AG08395 (cell line): ENCODE measurements at places on chromosomes 5 and 9.
A peak's percentile ranks its signal among the peaks of the same experiment; 100 is the strongest.

GRCh38 chr9:92947268-92948037 is at the start of gene FGD3:
Gene FGD3, plus strand, starts transcription at chr9:92947523. Its CDS starts 28,734 bp downstream, at chr9:92976257.
- DNase-seq = peak; percentile 51

DNA sequence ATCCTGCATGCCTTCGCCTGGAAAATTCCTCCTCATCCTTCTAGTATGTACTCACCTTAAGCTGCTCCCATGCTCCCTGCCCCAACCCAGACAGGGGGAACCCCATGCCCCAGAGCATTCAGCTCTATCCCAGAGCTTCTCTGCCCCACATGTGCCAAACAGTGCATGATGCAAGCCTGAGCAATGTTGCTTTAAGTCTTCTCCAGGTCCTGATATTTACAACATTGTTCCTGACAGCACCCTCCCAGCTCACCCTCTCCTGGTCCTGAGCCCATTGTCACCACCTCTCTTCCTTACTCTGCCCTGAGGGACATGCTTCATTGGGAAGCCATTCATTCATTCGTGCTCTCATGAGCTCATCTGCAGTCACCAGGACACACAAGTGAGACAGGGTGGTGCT is 23.4 kb upstream of the BARX1 start:
- no peak for DNase-seq

DNA sequence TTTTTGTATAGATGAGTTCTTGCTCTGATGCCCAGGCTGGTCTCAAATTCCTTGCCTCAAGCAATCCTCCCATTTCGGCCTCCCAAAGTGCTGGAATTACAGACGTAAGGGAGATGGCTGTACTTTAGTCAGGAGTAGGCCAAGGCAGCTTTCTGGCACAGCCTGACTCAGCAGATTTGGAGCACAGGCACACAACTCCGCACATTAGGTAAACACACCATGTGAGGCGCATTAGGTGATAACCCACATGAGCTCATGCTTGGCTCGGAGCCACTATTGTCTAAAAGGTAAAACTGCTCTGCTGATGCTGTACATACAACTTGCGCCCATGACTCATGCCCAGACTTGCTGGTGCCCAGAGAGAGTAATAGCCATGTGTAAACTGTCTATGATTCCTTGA is 1157.9 kb downstream of the TAF11L14 start:
- DNase-seq = no peak

GRCh38 chr5:145803112-145804004 is 31.8 kb downstream of the PRELID2 start:
- DNase-seq = no peak

- no peak for DNase-seq
Observed at GRCh38 chr5:53501054-53501453, 20.6 kb downstream of the FST start.

- no peak for DNase-seq
Observed at GRCh38 chr5:66277981-66278380, 133.9 kb downstream of the SREK1 start.

GRCh38 chr5:92969781-92970237 is 611.2 kb downstream of the NR2F1-AS1 start:
- no peak for DNase-seq

DNA sequence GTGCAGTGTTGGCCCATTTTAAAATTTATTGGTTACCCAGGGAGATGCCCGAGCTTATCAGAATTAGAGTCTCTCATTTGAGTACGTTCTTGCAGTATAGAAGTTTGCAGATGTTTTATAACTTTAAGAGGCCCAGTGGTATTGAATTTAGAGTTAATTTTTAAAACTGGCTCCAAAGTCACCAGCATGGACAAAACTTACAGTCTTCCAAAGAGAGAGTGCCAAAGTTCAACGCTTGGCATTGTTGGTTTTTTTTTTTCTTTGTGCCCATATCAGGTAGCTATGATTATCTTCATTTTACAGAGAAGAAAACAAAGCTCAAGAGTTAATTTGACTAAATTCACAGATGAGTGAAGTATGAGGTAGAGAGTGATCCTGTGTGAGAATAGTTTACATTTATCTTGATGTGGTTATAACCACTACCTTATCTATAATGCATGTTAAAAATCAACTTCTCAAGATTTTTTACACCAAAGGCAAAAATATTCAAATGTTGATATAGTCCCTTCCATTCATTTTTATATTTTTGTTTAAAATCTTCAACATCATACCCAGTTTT is 273.7 kb upstream of the DMRT1 start:
- no peak for DNase-seq

DNA sequence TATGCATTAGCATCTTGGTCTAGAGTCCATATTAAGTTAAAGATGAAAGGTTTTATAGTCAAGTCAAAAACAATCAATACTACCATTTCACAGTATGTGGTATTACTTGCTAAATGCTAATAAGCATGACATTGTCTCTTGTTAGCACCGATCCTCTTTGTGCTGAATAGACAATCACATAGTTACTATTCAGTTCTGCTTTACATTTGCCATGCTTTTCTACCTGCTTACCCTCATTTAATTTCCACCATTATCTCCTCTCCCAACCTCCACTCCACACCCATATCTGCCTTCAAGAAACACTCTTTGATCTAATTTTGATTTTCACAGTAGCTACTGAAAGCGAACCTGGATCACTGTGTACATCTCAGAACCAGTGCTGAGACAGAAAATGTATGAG is 16.8 kb downstream of the MEGF9 start:
- no peak for DNase-seq

DNA sequence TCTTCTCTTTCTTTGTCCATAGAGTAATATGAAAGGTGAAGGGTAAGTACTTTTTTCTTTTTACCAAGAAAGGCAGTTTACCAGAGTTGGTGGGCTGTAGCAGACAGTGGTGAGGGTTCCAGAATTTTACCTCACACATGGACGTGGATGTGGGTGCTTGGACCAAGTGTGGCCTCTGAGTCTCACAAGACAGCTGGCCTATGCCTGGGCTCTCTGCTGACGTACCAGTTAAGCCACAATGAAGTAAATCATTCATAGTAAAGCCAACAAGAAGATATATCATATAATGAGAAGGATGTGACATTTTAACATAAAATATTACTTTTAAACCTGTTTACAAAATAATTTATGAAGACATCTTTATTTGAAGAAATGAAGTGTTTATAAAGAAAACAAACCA is 106.0 kb downstream of the PRKACG start:
- no peak for DNase-seq

DNA sequence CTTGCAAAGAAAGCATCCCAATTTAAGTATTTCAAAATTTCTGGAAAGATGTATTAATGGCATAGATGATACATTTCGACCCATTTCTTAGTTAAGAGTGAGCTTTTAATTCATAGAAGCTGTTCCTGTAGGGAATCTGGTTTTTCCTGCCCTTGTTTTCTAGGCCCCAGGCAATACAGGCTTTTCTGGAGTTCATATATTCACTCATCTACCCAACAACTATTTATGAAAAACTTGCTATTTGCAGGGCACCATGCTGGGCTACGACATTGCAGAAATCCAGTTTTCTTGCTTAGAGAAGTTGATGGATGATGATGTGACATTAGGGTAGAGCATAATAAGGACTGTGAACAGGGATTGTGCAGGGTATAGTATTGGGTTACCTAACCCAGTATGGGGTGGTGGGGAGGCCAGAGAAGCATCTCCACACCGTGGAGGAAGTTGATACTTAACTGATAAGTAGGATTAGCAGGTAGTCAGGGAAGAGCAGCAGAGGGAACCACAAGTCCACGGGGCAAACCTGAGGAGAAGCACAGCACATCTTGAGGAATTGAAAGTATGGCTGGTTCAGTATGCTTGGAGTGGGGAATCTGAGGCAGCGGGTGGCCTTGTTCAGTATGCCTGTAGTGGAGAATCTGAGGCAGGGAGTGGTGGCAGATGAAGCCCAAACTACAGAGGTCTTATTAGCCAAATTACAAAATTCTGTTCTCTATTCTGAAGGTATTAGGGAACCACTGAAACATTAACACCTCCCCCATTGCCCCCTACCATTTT is 247.5 kb downstream of the ARRDC3 start:
- no peak for DNase-seq

DNA sequence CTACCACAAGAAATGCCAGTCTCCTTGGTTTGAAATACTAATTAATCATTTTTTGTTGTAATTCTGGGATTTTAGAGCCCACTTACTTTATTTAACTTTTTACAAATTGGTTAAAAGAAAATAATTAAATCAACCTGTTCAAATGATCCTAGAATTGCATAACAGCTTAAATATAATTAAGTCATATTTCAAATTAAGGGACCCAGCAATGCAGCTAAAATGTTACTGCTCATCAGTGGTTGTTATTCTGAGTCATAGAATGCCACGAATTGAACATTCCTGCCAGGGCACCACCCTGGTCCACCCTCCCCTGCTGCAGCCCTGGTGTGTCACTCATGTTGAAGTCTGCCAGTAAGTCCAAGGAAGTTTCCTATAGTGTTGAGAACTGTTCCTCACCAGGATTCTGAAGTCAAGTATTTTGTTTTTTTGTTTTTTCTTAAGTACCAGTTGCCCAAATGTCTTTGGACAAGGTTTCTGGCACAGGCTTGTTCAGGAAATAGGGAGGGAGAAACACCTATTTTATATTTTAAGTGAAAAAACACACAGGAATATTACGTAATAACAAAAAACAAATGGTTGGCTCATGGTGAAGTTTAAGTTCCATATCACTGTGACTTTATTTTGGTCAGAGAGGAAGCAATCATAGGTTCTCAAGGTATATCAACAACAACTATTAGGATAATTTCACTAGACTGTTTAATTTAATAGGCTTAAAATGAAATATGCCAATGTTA is 4.3 kb upstream of the ITGA1 start:
- DNase-seq = peak; percentile 74

GRCh38 chr9:128362774-128363173 is 8.4 kb upstream of the URM1 start:
- DNase-seq = no peak

GRCh38 chr5:87195616-87196015 is 72.1 kb upstream of the RASA1 start:
- no peak for DNase-seq

DNA sequence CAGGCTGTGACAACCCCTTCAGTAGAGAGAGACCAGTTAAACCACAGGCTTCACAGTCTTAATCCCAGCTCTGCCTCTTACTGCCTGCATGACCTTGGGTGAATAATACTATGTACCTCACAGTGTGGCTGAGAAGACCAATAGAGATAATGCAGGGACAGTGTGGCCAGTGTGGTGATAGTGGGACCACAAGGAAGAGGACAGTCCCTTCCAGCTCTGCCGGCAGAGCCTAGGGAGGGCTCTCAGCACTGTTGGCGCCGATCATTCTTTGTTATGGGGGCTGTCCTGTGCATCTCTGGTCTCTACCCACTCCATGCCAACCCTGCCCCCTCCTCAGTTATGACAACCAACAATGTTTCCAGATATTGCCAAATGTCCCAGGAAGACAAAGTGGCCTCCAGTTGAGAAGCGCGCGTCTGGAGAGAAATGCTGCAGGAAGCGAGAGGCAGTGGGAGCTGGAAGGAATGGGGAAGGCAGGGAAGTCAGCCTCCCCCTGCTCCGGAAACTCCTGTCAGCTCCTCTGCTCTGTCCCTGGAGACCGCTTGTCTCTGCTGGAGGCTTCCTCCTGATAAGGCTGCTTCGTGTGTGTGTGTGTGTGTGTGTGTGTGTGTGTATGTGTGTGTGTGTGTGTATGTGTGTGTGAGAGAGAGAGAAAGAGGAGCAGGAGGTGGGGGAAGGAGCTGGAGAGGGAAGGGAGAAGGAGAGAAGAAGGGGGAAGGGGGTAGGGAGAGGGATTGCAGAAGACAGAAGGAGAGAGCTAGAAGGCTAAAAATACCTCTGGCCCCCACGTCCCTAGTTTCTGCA is 31.8 kb upstream of the FABP6 start:
- DNase-seq = no peak

- DNase-seq = no peak
Observed at GRCh38 chr5:116044073-116044472, 11.8 kb downstream of the ARL14EPL start.

DNA sequence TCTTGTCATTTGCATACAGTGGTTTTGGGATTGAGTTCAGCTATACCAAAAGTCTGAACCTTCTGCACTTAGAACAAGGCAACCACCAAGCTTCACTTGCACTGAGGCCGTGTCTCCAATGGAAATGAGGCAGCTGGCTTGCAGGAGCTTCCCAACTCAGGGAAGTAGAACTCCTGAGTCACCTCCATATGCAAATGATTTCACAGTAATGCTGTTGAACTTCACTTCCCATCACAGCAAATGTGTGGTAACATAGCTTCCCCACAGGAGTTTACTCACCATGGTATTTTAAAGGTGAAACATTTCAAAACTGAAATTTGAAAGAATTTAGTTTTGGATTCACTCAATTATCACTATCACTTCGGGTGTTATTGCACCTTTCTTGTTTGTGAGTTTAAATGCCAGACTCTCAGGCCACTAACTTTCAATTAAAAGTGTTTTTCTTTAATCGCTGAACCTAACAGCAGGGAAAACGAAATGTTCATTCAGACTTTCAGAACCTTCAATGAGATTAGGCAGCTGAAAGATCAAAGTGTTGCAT is 9.0 kb downstream of the CD274 start:
- peak; percentile 30 for DNase-seq

GRCh38 chr5:113804264-113804663 is 290.8 kb downstream of the YTHDC2 start:
- no peak for DNase-seq

GRCh38 chr5:135208903-135209721 is 175.1 kb upstream of the PITX1 start:
- peak; percentile 94 for DNase-seq

DNA sequence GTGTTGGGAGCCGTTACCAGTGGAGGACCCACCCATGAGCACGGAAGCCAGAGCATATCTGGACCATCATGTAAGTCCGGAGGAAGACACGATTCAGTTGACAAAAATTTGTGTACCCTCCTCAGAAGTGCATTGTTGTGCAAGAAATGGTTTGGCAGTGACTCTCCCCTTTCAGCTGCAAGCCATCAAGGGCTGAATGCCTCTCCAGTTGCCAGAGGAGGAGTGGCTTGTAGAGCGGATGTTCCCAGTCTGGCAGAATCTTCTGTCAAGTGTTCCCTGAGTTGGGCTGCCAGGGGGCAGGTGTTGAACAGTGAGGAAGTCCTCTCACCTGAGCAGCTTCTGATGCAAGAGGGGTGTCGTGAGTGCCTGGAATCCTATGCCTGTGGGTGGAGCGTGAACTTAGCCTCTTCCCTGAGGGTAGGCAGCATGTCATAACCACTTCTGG is 27.6 kb upstream of the CDKN2AIPNL start:
- DNase-seq = peak; percentile 93
